ENCODE measurements at places on chromosomes 5 and 9.

DNA sequence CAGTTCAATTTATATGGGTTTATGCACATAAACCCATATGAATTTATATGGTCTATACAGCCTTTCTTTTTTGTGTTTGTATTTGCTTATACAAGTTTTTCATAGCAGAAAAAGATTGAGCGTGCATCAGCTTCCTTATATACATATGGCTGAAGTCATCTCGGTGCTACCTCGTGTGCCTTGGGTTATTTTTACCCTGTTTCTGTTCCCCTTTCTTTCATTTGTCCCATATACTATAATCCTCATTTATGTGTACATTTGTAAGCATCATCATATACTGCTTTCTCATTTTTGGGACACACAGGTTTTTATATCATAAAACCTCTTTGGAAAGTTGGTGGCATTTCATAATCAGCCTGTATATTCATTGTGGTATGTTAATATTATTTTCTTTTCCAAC lies 107.8 kb upstream of the ADAMTSL1 start:
- no peak for DNase-seq

DNA sequence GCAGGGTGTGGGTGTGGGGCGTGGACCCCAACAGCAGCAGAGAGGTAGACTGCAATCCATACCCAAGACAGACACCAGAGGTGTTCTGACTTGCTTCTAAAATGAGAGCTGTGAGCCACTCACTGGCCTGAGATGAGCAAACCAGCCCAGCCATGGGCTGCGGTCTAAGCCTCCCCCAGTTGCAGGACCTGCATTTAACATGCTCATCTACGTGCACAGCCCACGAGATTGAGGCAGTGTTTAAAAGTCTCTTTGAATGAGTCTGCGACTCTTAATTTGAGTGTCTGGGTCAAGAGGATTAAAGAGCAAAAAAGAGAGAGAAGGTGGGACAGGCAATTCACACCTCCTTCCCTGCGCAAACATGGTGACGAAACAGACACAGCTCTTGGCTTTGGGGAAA lies 5.9 kb downstream of the SURF4 start:
- no peak for DNase-seq

- DNase-seq: no peak
Observed at GRCh38 chr5:133948721-133949120, 19.7 kb downstream of the C5orf15 start.

DNA sequence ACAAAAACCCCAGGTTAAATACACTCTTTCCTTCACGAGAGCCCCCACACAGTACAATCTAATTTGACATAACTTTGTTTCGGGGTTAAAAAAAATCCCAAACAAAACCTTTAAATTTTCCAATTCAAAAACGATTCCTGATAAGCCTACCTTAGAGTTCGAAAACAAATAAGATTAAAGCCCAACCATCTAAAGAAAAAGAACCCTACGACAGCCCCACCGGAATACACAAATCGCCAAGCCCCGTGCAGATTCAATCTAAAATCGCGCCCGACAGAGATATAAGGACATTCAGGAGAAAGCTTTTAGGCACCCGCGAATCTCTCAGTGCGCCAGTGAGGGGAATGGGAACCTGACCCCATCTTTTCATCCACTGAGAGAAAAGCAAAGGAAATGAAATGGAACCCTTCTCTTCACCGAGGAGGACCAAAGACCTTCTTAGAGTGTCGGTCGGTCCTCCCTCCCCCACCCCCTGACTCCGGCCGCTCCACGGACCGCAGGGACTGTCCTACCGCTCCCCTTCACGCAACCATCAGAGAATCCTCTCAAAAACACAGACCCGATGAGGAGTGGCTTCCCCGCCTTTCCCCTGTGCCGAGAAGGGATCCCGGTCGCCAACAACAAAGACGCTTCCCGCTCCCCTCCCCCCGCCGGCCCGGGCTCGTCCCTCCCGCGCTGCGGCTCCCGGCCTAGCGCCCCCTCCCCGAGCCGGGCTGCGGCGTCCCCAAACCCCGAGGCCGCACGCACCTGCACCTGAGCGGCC lies 925 bp downstream of the ABHD17B start:
- no peak for DNase-seq

DNA sequence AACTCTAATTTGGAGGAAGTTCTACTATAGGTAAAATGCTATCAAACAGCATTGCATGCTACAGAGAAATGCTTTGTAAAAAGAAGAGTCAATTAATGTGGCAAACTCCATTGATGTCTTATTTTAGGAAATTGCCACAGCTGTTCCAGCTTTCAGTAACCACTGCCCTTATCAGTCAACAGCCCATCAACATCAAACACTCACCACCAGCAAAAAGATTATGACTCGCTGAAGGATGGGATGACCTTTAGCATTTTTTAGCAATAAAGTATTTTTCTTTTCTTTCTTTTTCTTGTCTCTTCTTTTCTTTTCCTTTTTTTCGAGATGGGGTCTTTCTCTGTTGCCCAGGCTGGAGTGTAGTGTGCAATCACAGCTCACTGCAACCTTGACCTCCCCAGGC lies 26.0 kb downstream of the CRHBP start:
- DNase-seq: no peak

DNA sequence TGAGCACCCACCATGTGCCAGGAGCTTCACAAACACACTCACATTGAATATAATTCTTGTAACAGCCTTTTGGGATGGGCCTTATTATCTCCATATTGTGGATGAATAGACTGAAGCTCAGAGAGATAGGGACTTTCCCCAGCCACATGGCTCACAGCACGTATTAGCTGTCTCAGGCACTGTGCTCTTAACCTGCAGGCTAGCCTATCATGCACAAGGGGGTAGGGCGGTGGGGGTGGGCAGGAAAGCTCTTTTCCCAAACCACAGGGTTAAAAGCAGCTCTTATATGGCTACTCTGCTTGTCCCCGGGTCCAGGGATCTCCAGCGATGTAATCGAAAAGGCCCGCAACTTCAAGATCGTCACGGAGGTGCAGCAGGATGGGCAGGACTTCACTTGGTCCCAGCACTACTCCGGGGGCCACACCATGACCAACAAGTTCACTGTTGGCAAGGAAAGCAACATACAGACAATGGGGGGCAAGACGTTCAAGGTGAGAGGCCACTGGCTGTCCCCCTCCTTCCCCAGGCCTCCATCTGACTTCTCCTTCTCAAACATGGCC lies 2.6 kb downstream of the FABP6 start:
- no peak for DNase-seq

GRCh38 chr5:67542479-67542878 lies 345.9 kb upstream of the CD180 start:
- DNase-seq: no peak

- no peak for DNase-seq
Observed at GRCh38 chr5:129977810-129978209, 73.5 kb downstream of the CHSY3 start.

DNA sequence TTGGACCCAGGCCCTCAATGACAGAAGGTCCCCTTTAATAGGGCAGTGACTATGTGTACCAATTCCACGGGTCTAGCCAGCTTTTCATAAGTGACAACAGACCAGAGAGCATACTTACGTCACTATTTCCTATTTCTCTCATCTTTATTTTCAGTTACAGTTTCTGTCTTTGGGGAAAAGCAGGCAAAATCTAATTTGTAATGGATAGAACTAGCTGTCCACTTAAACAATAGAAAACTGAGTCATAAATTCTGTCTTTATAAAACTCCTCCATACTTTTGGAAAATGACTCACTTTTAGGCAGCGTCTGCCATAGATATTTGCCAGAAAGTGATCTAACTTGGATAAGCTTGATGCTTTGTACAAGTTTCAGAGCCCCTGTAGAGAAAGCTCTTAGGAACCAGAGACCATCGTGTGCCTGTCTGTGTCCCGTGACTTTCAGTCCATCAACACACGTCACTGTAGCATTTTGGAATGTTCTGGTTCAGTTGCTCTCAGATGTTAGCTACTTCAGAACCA lies 101.9 kb downstream of the F2RL2 start:
- DNase-seq: no peak

DNA sequence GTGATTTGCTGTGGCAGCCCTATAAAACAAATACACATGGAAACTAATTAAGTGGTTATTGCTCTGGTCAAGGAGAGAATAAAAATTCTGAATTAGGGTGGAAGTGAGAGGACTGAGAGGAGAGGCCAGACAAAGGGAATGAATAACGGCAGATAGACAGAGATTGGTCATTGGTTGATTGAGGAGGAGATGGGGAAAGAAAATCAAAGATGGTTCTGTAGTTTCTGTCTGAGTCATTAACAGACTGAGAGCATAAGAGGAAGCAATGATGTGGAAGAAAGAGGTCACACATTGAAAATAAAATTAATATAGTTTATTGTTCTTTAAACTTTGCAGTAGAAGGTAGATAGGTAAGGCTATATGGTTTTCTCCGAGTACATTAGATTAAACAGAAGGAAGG lies 469.8 kb downstream of the ACTL7B start:
- no peak for DNase-seq

- no peak for DNase-seq
Observed at GRCh38 chr5:25006734-25007133, 362.0 kb upstream of the CDH10 start.

GRCh38 chr9:91320299-91320698 lies 41.4 kb downstream of the AUH start:
- no peak for DNase-seq

DNA sequence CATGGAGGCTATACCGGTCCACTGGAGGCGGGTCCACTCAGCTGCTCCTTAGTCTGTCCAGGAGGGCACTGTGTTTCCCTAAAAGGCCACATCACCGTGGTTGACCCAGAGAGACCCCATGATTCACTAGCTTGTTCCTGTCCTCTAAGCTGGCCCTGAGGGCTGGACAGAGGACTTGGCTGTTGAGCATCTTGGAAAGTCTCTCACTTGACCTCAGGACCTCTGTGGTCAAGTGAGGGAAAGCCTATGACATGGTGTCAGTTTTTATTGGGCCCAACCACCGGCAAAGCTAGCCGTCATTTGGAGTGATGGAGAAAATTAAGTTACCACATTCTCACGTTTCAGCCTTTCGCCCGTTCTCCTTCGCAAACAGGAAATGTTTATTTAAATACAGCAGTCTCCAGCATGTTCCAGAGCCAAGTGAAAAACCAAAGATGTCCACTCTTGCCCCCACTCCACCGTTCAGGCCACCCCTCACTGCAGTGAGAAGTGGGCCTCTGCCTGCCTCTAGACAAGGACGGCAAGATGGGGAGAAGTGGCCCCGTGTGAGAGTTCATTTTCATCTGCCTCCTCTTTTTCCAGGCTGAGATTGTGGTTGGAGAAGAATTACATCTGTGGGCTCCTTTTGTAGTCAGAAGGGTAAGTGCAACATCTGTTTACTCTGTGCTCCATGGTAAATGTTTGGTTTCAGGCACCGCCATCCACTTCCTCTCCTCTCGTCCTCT lies 4.4 kb downstream of the SLIT3 start:
- no peak for DNase-seq

DNA sequence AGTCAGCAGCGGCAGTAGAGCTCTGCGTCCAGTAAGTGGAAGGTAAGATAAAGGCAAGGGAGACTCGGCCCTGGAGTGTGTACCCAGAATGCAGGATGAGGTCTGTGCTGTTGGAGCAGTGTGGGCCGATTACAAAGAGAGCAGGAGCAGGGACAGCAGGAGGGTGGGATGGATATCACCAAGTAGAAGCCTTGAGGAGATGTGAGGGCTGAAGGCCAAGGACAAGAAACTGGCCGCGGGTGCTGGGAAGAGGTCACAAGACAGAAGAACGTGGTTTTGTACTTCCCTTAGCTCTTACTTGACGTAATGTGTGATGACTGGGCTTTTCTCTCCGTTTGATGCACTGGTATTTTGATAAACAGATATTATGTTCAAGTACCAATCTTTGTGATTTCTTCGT lies 43.7 kb downstream of the OR2V1 start:
- no peak for DNase-seq

- DNase-seq: no peak
Observed at GRCh38 chr5:72476721-72477120, 30.5 kb downstream of the ZNF366 start.

DNA sequence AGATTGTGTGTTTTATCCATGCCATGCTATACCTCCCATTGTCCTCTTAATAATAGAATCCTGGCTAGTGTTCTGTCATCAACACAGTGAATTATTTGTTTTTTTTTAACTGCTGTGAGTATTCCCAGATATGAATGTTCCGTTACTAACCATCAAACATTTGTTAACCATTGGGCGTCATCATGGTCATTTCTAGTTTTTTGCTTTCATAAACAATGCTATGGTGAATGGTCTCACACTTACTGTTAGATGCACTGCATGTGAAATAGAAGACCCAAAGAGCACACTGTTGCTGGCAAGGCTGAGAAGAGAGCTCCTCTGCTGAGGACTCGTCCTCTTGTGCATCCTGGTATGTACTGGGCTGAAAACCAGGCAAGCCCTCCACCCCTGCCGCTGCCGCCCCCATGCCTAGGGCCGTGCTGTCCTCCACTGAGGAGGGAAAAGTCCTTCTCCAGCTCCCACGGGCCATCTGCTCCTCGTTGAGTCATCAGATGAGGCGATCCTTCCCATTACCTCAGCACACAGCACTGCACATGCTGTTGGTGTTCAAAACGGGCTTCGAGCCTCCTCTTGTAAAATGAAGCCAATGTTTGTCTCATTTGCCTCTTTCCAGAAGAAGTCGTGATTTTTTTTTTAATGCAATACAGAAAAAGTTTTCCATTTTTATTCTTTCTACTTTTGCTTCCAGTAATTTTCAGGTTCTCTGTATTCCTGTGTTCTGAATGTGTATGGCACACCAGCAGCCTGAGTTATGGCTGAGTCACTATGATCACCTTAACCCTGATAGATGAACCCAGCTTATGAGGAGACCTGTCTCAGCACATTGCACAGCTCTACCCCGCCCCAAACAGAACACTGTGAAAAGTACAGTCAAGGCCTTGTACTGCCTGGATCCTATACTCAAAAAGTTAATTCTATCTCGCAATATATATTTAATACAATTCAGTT lies 219.0 kb downstream of the AOPEP start:
- DNase-seq: no peak

- no peak for DNase-seq
Observed at GRCh38 chr9:128101231-128101661, 26.3 kb downstream of the PTGES2 start.

- DNase-seq: no peak
Observed at GRCh38 chr5:150295741-150296486, 6.3 kb upstream of the CAMK2A start.

DNA sequence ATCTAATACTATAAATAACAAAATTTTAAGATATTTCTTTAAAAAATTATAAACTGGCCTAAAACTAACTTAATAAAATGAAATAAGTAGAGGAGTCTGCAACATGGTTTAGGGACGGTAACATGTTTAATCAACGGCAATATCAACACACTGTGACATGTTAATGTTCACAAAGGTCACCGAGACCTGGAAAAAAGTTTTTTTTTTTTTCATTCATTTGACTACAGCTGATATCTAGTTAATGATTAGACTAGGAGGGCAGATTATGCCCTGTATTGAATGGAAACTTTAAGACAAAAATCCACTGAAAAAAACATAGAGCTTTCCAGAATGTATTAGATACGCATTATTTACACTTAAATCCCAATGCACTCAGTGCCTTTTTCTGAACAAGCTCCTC lies 67.0 kb upstream of the CDK5RAP2 start:
- no peak for DNase-seq

DNA sequence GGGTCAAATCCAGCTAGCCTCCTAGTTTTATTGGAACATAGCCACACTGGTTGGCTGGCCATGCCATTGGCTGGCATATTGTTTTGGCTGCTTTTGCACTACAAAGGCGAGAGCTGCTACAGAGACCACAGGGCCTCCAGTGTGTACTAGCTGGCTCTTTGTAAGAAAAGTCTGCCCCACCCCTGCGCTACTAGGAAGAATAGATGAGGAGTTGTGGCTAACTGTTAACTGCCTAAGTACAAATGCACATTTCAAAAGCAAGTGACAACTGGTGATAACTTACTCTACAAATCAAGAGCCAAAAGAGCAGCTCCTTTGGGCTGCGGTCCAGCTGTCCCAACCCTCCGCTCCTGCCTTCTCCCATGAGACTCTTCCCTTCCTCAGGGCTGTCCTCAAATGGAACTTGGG lies 63.9 kb downstream of the SERINC5 start:
- DNase-seq: no peak

All from stimulated activated CD4-positive, alpha-beta T cell treated with anti-CD3 and anti-CD28 coated beads, Interleukin-2, amount 100 ng/mL, for 4 hours (primary cell).